ENCODE measurements at places on chromosomes 7 and 10.

- DNase-seq = no peak
Observed at GRCh38 chr7:94160719-94161435, 156.7 kb upstream of the BET1 start.

DNA sequence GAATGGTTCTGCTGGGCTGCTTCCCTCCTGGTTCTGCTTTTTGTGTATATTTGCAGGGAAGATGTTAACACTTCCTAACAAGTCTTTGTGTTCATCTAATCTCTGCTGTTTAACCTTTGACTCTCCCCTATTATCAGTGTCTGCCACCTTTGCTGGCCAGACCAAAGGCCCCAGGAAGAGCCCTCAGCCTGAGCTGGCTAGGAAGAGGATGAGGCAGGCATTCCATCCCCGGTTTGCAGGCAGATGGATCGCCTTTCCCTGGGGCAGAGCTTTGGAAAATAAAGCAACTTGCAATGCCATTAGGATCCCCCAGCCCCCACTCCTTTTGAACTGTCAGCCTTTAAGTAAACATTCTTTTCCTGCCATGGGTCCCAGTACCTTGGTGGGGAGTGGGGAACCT lies 19.0 kb downstream of the DPCD start:
- DNase-seq = no peak

GRCh38 chr7:11630355-11630754 lies 201.6 kb downstream of the THSD7A start:
- DNase-seq = no peak

DNA sequence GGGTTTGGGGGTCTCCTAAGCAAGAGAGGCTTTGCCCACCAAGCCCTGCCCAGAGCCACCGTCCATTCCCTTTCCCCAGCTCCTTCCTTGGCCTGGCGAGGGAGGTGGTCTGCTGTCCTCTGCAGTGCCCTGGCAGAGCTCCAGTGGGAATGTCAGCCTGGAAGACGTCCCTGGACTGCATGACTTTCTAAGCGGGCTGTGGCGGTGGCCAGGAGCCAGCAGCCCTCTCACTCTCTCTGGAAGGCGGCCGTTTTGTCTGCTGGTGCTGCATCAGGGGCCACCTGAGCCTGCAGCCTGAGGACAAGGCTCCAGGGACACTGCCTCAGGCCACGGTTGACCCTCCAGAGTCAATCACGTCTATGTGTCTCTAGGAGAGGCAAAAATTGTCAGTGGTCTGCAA lies 271.0 kb downstream of the SKAP2 start:
- DNase-seq = no peak

GRCh38 chr7:43655584-43655983 lies 72.7 kb downstream of the STK17A start:
- no peak for DNase-seq

DNA sequence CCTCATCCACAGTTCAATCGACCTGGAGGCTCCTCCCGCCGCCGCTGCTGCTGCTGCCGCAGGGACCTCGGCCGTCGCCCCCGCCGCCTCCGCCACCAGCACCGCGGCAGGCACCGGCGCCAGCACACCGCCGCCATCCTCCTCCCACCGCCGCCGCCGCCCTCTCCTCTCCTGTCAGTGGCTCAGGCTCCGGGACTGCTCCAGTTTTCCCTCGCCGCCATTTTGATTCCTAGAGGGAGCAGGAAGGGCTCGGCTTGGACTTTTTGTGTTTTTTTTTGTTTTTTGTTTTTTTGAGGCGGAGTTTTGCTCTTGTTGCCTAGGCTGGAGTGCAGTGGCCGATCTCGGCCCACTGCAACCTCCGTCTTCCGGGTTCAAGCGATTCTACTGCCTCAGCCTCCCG lies 3.0 kb upstream of the MCM10 start:
- DNase-seq = no peak

DNA sequence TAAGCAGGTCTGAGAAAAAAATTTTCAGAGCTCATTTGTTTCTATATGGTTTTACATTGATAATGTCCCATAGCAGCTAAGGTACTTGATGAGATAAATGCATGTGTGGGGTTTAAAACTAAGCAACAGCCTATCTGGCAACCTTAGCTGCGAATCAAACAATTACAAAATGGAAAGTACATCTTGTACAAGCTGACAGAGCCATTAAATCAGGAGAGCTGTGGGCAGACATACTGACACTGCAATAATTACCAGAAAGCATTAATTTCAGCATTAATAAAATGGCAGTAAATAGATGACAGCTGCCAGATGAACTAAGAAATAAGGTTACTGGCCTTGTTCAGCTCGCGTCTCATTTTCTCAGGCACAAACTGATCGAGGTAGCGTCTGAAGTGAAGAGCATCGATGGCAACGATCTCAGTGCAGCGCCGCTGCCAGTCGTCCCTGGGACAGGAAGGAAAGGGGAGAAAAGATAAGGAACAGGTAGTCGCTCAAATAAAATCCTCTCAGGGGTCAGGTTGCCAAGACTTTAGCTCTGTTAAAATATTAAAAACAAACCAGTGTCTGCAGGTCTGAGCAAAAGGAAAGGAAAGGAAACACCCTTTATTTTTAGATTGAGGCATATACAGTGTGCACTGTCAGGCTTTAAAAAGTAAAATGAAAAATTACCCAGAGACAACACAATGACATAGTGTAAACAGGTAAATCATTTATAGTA lies 79.7 kb upstream of the OGDHL start:
- DNase-seq = no peak

- DNase-seq = no peak
Observed at GRCh38 chr7:75861636-75862035, 17.2 kb upstream of the RHBDD2 start.

- no peak for DNase-seq
Observed at GRCh38 chr10:107032700-107033401, 131.7 kb downstream of the SORCS1 start.

- DNase-seq = no peak
Observed at GRCh38 chr10:127414024-127414423, 135.1 kb upstream of the NPS start.

- DNase-seq = no peak
Observed at GRCh38 chr7:108030516-108030915, 27.6 kb upstream of the LAMB1 start.

- peak; percentile 28 for DNase-seq
Observed at GRCh38 chr7:114857605-114858004, 64.3 kb upstream of the MDFIC start.

GRCh38 chr10:3622845-3623621 lies 162.0 kb downstream of the KLF6 start:
- no peak for DNase-seq

DNA sequence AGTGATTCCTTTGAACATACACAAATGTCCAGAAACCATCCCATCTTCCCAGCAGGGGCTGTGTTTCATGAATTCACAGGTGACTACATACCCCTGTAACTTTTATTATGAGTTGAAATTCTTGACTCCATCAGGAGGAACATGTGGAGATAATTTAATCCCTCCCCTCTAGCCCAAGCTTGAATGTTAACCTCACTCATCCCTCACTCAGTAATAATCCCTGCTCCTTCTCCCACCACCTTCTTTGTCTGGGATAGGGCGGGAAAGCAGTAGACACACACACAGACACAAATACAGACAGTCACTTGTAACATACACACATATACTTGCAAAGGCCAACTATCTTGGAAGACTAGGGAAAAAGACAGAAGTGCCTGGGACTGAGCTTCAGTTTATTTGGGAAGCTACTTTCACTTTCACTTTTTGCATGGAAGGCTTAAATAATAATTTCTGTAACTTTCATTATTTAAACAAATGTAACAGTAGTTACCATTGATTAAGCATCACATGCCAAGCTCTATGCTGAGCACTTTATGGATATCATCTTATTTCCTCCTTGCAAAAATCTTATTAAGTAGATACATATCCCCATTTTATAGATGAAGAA lies 7.3 kb downstream of the AASS start:
- DNase-seq = peak; percentile 15

- DNase-seq = no peak
Observed at GRCh38 chr10:124044143-124044862, 49.1 kb downstream of the CHST15 start.

GRCh38 chr10:132715776-132716680 lies 69.9 kb downstream of the NKX6-2 start:
- no peak for DNase-seq

- no peak for DNase-seq
Observed at GRCh38 chr7:47192978-47193377, 388.9 kb downstream of the TNS3 start.

DNA sequence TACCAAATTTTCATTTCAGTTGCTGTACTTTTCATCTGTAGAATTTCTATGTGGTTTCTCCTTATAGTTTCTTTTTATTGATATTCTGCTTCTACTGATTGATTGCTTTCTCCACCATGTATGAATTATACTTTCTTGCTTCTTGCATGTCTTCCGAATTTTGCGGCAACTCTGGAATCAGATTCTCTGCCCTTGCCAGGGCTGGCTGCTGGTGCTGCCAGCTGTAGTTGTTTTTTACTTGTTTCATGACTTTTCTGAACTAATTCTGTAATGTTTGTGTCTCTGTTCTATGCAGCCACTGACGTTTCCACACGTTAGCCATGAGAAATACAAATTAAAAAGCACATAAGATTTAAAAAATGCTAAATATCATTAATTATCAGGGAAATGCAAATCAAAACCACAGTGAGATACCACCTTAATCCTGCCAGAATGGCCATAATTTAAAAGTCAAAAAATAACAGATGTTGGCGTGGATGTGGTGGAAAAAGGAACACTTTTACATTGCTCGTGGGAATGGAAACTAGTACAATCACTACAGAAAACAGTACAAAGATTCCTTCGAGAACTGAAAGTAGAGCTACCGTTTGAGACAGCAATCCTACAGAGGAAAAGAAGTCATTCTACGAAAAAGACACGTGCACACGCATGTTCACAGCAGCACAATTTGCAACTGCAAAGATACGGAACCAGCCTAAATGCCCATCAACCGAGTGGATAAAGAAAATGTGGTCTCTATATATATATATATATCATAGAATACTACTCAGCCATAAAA lies 51.5 kb downstream of the MAD1L1 start:
- DNase-seq = no peak

DNA sequence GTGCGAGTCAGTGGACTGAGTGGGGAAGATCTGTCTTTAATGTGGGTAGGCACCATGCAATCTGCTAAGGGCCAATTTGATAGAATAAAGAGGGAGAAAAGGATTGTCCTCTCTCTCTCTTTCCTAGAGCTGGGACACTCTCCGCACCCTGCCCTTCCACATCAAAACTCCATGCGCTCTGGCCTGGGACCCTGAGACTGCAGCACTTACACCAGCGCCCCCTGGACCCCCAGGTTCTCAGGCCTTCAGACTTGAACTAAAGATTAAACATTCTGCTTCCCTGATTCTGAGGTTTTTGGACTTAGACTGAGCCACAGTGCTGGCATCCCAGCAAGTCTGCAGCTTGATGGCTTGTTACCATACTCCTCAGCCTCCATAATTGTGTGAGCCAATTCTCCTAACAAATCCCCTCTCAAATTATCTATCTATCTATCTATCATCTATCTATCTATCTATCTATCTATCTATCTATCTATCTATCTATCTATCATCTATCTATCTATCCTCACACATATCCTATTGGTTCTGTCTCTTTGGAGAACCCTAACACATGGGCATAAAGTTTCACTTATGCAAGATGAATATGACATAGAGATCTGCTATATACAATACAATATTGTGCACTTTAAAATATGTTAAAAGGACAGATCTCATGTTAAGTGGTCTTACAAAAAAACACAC lies 22.4 kb upstream of the OR2A5 start:
- DNase-seq = no peak

- no peak for DNase-seq
Observed at GRCh38 chr10:116848944-116849247, 403 bp upstream of the ENO4 start.

DNA sequence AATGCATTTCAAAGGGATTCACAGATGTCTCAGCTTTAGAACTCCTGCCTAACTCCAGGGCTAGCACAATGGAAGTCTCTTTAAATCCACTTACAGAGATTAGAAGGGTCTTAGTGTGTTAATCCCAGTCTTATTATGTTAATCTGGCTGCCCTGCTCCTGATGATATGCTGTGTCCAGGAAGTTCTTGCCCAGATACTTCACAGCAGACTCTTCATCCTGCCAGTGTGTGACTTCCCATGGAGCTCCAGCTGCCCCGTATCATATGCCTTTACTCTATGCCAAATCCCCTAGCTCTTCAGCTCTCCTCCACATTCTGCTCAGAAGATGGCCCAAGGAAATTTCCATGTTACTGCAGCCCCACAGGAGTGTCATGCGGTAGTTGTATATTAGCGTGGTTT lies 533.8 kb downstream of the GALNT17 start:
- no peak for DNase-seq

- DNase-seq = no peak
Observed at GRCh38 chr7:7706101-7706511, 12.3 kb downstream of the RPA3 start.

DNA sequence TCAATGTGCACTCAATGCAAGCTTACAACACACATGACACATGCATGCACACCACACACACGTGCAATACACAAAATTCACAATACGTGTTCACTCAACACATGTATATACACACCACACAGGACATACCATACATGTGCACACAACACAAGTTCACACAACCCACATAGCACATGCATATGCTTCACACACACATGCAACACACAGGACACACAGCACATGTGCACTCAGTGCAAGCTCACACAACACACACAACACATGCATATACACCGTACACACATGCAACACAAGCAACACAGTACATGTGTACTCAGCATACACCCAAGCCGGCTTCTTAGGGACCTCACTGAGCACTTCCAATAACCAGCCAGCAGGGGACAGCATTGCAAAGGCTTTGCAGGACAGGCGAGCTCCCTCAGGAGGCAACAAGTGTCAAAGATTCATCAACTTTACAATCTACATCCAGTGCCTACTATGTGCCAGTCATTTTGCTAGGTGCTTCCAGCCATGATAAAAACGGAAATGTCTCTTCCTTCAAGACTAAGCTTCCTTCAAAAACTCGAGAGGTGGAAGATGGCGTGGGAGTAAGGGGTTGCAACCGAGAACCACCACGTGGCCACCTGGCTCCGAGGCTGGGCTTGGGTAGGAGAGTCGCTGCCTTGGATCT lies 61.1 kb downstream of the JCAD start:
- peak; percentile 65 for DNase-seq

GRCh38 chr7:74587435-74588126 lies 69.9 kb upstream of the GTF2I start:
- peak; percentile 99 for DNase-seq

DNA sequence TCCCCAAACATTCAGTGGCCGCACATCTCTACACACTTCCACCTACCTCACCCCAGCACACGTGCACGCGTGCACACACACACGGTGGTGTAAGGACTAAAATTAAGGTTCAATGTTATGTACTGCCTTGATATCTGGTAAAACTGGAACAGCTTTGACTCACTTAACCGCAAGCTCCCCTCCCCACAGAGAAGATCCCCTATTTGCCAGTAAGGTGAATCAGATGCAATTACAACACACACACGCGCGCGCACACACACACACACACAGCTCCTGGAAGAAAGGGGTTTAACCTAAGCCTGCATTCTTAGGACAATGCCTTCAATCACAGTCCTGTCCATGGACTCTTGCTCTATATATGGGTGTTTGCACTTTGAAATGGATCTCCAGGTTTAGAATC lies 25.5 kb upstream of the VPS41 start:
- DNase-seq = no peak
